ENCODE measurements at places on chromosomes 2 and 18.

DNA sequence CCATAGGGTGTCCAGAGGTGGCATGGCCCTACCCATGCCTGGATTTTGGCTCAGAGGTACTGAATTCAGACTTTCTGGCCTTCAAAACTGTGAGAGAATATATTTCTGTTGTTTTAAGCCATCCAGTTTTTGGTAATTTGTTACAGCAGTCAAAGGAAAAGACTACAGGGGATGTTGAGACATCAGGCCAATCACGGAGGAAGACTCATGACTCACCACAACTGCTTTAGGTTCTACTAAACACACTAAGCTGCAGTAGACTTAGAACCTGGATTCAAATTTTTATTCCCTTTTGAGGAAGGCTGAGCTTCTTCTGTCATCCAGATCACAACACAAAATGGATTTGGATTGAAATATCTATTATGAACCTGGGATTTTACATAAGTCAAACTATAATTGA is 12.0 kb upstream of the C2orf66 start:
- DNase-seq: no peak

GRCh38 chr2:176533505-176534193 is 264.4 kb downstream of the MTX2 start:
- DNase-seq: no peak

DNA sequence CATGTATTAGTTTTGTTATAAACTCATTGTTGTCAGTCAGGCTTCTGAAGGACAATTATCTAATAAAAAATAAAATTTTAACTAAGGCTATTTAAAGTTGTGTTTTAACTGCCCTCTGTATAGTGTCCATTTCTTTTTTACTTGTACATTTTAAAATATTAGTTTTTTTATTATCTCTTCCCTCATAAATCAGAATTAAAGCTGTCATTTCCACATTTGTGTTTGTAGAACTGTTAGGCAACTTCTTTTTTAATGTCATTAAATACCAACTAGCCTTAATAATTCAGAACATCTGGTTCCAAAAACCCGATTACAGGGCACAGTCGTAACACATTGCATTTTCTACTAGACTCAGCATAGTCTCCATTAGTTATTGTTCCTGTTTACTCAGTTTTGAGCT is 1749.0 kb upstream of the CELF4 start:
- no peak for DNase-seq

DNA sequence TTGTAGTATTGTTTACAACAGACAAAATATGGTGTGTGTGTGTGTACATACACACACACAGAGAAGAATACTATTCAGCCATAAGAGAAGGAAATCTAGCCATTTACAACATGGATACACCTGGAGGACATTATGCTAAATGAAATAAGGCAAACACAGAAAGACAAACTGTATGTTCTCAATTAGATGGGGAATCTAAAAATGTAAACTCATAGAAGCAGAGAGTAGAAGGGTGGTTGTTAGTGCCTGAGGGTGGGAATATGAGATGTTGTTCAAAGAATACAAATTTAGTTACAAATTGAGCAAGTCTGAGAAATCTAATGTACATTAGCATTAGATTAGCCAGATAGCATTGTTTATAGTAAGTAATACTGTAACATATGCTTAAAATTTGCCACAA is 11.3 kb downstream of the ZNF519 start:
- DNase-seq: no peak

GRCh38 chr18:40949114-40949950 is 1005.7 kb upstream of the PIK3C3 start:
- no peak for DNase-seq

- DNase-seq: no peak
These were observed 1201.7 kb upstream of the SLC39A10 start for GRCh38 chr2:194455358-194455757.

DNA sequence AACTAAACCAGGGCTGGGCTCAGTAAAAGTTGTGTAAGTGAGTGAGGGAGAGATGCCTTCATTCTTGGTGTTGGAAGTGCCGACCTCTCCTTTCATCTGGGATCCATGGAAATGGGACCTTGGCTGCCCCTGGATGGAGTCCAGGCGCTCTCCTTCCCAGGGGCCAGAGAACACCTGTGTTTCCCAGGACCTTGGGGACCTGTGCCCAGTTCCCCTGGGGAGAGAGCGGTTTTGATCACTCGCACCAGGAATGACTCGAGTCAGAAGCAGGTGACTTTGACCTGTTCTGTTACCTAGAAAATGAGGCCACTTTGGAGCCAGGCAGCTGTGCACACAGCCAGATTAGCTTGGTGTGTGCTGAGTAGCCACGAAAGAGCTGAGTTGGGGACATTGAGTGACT is 97.3 kb downstream of the SH3BP4 start:
- DNase-seq: no peak

DNA sequence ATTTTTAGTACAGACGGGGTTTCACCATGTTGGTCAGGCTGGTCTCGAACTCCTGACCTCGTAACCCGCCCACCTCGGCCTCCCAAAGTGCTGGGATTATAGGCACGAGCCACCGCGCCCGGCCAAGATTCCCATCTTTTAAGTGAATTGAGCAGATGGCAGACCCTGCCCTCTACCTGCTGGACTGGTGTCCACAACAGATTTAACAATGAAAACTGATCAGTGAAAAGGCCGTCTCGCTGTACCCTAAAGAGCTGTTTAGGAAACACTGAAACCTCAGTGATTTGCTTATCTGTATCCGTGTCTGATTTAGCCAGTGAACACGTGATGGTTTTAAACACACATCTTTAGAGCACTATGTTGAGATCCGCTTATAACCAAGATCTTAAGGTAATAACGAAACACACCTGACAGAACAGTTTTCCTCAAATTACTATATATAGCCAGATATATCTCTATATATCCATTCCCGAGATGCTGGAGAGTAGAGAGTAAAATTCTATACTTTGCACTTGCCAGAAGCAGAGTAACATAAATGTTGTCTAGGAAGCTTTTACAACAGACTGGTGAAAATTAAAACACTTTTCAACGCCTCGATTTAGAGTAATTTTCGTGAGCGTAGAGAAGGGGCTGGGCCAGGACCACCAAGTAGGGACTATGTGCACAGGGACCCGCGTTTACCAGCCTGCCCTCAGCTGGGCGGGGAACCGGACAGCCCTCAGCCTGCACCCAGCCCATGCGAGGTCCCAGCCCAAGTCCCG is 594 bp downstream of the FAM161A start:
- DNase-seq: no peak

DNA sequence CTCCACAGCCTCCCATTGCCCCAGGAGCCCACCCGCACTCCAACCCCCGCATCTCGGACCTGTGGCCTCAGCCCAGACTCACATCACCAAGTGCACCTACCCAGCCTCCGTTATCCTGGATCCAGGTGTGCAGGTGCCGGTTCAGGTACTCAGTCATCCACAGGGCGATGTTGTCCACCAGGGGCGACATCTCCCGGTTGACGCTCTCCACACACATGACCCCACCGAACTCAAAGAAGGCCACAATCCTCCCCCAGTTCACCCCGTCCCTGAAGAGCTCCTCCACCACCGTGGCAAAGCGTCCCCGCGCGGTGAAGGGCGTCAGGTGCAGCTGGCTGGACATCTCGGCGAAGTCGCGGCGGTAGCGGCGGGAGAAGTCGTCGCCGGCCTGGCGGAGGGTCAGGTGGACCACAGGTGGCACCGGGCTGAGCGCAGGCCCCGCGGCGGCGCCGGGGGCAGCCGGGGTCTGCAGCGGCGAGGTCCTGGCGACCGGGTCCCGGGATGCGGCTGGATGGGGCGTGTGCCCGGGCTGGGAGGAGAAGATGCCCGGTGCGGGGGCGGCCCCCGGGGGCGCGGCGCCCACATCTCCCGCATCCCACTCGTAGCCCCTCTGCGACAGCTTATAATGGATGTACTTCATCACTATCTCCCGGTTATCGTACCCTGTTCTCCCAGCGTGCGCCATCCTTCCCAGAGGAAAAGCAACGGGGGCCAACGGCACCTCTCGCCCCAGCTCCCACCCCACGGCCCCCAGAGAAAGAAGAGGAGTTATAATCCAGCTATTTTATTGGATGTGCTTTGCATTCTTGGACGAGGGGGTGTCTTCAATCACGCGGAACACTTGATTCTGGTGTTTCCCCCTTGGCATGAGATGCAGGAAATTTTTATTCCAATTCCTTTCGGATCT is 1.3 kb downstream of the BCL2 start:
- peak; percentile 56 for DNase-seq

DNA sequence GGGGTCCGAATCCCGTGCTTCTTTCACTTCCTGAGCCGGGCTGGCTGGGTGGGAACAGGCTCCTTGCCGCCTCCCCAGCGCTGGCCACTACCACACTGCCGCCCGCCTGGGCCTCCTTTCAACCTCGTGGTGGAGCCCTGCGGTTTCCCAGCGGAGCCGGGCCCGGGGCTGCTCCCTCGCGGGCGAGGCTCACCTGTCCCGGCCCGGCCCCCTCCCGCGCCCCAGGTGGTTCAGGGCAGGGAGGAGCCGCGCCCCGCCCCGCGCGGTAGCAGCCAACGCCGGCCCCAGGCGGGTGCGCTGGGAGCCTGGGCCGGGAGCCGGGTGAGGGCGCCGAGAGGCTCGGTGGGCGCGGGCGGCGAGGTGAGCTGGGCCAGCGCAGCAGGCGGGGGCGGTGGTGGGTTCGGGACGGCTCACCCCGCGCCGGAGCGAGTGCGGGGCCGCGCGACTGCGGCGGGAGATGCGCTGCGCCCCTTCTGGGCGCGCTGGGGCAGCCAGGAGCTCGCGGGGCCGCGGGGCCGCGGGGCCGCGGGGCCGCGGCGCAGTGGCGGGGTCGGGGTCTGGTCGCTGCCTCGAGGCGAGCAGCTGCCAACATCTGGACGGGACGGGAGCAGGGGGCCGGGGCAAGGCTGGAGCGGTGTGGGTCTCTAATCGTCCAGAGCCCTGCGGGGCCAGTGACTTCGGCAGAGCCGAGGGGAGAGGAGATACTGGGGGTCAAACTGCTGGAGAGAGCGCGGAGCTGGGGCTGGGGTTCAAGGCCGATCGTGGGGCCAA is at the start of gene LYPD6B:
Gene LYPD6B, plus strand, starts transcription at position 258 of the 771 bp plus-strand sequence. CDS start 92,250 bp downstream, outside the sequence.
- no peak for DNase-seq

- DNase-seq: no peak
These were observed 1.6 kb upstream of the PDE1A start for GRCh38 chr2:182428476-182428875.

GRCh38 chr2:201135386-201135785 is 19.4 kb downstream of the CFLAR start:
- DNase-seq: no peak

- no peak for DNase-seq
These were observed 97.1 kb upstream of the LTBP1 start for GRCh38 chr2:32849456-32850194.

GRCh38 chr2:221243771-221244170 is 328.3 kb downstream of the EPHA4 start:
- DNase-seq: no peak

GRCh38 chr2:203835892-203836800 is 31.4 kb upstream of the CTLA4 start:
- no peak for DNase-seq

DNA sequence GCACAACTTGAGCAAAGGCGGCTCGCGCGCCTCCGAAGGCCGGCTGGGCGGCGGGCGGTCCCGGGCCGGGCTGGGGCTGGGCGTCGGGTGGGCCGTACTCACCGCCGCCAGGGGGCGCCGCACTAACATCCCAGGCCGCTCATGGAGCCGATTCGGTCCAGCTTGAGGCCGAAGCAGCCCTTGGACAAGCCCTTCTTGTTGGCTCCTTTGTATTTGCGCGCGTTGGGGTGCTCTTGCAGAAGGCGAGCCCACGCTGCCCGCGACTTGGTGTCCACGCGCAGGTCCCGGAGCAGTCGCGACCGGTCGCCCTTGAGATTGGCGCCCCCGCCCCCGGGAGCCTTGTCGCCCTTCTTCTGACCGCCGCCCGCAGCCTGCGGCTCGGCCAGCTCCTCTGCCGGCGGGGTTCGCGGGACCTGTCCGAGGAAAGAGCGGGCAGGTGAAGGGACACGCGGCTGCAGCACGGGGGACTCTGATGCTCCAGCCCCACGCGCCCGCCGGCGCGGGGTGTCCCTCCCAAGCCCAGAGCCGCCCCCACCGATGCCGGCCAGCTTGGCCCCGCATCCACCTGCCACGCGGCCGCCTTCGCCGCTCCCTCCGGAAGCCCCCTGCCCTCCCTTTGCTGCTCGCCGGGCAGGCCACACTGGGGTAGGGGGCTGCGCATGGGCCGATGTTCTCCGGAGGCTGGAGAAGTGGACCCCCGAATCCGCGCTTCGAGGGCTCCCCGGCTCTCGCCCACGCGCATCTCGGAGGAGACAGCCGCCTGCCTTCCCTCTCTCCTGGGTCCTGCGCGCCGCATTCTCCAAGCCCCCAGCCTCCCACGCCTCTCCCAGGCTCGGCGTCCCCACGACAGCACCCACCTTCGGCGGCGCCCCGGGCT is 655 bp downstream of the NPPC start:
- DNase-seq: no peak

DNA sequence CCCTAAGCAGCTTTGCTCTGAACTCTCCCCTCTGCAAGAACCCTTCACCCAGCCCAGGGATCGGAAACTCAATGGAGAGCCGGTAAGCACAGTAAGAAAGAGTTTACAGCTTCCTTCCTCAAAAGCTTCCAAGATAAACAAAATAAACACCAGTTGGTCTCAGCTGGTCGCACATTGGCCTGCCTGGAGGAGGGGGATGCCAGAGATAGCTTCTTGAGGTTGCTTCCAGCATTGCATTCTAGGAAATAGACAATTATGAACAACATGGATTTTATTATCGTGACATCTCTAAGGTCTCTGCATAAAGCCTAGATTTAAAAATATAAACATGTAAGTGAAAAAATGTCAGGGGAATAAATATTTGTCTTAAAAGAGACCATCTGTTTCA is 141.5 kb upstream of the PKDCC start:
- no peak for DNase-seq

DNA sequence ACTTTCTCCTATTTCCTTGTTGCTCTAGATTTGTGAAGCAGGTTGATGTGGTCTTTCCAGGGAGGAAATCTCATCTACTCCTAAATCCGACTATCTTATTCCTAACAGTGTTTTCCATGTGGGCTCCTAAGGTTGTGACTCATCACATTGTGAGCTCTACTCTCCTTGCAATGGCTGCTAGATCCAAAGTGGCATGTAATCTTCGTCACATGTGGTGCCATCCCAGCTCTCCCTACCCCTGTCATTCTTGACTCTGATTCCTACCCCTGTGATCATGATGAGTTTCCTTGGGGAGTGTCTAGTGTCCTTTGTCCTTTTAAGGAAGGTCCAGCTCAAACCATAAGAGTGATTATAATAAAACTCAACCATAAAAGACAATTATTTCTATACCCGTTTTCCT is 47.3 kb upstream of the GULP1 start:
- no peak for DNase-seq

DNA sequence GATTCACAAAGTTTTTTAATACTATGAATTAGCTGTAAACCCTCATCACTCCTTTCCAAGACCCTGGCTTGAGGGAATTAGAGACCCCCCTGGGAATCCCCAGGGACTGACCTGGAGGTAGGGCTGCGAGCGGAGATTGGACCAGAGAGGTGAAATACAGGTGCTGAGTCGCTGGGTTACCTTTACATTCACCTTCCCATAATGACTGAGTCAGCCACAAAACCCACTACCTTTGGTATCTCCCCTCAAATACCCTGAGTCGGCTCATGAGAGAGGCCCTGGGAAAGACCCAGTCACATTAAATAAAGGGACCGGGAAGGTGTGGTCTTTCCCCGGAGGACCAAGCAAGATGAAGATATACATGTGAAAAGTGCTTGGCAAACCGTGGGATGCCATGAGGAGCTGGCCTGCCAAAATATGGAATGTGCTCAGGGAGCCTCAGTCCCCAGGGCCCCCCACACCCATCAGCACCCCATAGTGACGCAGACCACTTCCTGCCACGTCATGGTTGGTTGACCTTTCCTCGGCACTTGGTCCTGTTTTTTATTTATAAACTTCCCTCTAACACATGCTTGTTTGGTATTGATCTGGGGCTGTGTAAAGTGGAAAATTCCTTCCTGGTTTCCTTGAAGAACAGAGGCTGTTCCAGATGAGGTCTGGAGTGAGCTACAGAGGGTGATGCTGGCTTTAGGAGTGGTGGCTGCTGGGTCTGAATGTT is 51.4 kb downstream of the IL1RL2 start:
- DNase-seq: no peak
